Erythroblast (primary cell): ENCODE measurements at places on chromosomes 2 and 18.

- no peak for DNase-seq
Observed at GRCh38 chr2:127449414-127449813, 31.2 kb downstream of the PROC start.

- DNase-seq: no peak
Observed at GRCh38 chr2:57443973-57444521, 602.6 kb upstream of the VRK2 start.

DNA sequence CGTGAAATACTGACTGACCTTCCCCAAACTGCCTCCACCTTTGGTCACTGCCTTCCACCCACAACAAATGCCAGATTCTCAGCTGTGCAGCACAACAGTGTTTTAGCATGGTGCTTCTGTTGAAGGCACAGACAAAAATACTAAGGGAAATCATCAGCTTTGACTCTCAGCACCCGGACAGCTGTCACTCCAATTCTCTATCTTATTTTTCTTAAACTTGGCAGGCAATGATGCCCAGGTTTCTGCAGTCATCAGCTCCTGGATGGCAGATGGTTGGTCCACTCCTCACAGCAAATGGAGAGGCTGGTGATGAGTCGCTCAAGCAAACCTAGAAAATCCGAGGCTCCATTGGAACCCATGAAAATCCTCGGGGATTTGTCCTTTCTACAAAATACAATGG lies 2.9 kb upstream of the FAM124B start:
- no peak for DNase-seq

DNA sequence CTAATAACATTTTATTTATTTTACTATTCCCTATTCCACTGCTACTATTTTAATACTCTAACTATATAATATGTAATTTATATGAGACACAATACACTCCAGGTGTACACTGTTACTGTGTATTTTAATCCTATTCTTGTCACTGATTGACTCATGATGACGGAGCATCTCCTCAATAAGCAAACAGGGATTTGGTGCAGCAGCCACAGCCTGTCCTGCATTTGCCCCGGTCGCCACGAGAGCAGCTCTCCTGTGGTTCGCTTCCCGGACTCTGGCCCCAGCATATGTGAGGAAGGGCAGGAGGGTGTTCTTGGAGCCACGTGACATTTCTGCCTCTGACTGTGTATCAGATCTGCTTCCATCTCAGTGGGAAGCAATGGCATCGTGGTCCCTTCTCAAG lies 74.1 kb upstream of the PXDN start:
- no peak for DNase-seq

- peak; percentile 57 for DNase-seq
Observed at GRCh38 chr2:62774555-62775366, 69.2 kb downstream of the EHBP1 start.

- no peak for DNase-seq
Observed at GRCh38 chr2:163132850-163133249, 294.3 kb upstream of the KCNH7 start.

DNA sequence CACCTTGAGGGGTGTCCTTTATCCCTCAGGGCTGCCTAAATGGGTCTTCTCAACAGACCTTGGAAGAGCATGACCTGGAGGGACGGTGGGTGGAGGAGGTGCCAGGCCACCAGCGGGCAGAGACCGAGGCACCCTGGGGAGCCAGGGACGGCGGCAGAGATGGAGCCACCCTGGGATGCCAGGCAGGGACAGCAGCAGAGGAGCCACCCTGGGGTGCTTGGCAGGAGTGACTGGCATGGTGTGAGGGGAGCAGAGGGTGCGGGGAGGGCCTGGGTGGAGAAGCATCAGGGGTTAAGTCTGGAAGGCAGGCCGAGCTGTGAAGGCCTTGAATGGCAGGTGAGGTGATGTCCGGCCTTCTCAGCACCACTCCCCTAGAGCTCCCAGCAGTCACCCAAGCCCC lies 56.1 kb downstream of the CIB4 start:
- no peak for DNase-seq

- no peak for DNase-seq
Observed at GRCh38 chr18:62209046-62209445, 22.0 kb downstream of the RELCH start.

- DNase-seq: no peak
Observed at GRCh38 chr2:147327613-147328012, 517.2 kb upstream of the ACVR2A start.

DNA sequence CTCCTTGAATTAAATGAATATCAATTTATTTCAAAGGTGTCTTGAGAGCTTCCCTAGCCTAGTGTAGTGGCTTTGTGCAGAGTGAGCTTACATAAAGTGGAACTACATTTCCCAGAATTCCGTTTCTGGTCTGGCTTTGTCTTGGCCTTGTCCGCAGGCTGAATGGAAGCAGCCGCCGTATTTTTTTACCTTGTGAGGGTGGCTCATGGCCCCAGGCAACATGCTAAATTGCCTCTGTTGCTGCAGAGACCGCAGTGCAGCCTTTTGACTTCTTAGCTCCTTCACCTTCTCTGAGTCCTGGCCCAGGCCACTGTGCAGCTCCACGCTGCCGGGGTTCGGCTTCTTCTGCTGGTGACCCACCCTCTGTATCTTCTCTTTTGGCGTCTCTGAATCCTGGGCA lies 114.8 kb upstream of the SLC38A11 start:
- no peak for DNase-seq

GRCh38 chr2:109378682-109379081 lies 235.1 kb downstream of the SEPTIN10 start:
- DNase-seq: no peak

GRCh38 chr2:187150670-187151069 lies 297.4 kb downstream of the CALCRL start:
- no peak for DNase-seq

DNA sequence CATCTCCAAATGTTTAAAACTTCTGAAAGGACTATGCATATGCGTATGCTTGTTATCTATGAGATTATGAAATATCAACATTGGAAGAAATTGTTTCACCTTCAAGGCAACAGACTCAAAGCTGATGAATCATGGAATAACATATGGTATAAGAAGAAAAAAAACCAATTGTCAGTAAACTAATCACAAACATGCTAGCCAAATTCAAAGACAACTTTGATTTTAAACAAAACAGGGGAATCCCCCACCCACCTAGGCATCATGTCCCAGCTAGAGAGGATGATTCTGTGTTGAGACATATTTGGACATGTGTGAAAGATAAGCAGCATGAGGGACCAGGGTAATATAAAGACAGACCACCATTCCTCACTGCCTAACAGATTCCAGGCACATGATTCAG lies 147.7 kb downstream of the WDPCP start:
- DNase-seq: no peak

- DNase-seq: peak; percentile 8
Observed at GRCh38 chr2:226891780-226892590, 56.1 kb downstream of the RHBDD1 start.

GRCh38 chr2:94874277-94874997 lies 3.2 kb downstream of the TEKT4 start:
- DNase-seq: peak; percentile 57
